ENCODE measurements at places on chromosomes 5 and 9.

DNA sequence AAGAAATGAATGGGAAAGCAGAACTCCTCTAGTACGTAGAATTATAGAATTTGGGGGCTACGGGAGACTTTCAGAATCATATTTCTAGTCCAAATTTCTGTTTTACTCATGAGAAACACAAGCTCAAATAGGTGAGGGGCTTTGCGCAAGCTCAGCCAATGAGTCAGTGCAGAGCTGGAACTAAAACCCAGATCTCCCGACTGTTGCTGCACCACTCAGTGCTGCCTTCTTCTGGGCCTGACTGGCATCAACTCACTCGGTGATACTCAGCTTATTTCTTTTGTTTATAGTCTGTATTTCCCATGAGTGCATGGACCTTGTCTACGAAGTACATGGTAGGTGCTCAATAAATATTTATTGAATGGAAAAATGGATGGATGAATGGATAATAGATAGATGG is 280.2 kb downstream of the CDK5RAP2 start:
- DNase-seq = no peak

DNA sequence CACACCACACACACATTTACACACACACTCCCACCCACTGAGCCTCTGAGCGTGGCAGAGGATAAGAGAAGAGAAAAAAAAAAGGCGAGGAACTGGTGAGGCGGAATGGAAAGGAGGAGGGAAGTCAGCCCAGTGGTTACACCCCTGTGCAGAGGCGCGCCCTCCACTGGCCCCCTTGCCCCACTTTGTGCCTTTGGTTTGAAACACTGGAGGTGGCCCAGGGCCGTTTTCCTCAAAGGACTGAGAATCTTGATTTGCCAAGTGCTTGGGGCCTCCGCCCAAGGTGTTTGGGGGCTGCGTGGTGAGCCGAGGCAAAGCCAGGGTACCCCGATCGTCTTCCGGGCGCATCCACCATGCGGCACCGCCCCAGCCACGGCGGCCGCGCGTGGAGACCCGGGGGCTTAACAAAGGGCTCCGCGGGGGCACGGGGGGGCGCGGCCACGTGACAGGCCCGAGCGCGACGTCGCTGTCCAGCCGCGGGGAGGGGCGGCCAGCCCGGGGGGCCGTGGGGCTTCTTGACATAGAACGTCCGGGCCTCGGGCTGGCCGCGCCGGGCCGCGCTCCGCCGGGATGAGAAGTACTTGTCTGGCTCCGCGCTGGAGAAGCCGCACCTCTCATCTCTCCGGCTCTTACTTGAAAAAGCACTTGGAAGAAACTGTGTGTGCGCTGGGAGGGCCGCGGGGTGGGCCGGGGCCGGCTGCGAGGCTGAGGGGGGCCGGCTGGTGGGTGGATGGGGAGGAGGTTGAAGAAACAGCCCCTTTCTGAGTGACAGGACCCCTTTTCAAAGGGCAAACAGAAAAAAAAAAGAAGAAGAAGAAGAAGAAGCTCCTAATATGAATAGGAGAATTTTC is 21.0 kb downstream of the NR2F1 start:
- DNase-seq = no peak

DNA sequence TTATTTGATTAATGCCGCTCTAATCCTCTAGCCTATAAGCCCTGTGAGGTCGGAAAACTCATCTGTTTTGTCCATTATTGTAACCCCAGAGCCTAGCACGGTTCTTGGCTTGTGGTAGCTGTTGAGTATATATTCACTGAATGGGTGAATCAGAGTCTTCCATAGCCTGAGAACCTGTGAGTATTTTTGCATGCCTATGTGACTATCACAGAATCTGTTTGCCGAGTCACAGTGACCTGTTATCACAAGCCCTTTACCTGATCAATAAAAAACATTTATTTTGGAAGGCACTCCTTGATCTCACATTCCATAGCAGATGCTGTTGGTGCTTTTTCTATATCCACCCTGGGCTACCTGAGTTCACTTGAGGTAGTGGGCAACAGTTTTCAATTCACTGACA is 125.0 kb upstream of the STC2 start:
- DNase-seq = no peak

- DNase-seq = no peak
Measured at GRCh38 chr9:131190191-131190590, 64.8 kb downstream of the NUP214 start.

- no peak for DNase-seq
Measured at GRCh38 chr9:87519461-87519860, 21.8 kb downstream of the DAPK1 start.

- no peak for DNase-seq
Measured at GRCh38 chr5:127820910-127821553, 117.8 kb downstream of the CCDC192 start.

DNA sequence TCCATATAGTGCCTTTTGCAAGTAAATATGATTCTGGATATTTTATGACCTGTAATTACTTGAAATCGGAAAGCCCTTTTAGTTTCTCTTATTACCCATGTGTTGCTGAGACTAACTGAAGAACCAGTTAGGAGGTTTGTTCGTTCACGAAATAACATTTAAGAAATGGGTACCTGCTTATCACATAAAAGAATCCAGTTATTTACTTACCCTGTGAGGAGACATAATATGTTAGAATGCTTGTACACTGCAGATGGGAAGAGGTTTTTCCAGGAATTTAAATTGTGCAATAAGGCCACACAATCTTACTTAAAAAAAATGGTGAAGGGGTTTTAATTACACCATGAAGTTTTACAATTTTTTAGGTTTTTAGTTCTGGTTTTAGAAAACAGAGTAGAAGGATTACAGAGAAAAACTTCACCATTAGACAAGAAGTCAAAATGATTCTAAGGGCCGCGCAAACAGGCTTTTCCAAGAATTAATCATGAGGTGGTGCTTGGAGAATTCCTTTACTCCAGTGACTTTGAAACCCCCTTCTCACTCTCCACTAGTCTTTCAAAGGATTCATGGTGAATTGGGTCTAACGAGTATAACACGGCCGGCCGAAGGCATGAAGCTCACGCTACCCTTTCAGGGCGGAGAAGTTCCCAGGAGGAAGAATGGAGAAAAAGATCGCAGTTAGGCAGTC is 1.1 kb upstream of the PTGER4 start:
- DNase-seq = no peak

- no peak for DNase-seq
Measured at GRCh38 chr5:36723912-36724311, 117.5 kb downstream of the SLC1A3 start.

GRCh38 chr5:132426525-132427138 is 57.1 kb downstream of the SLC22A5 start:
- DNase-seq = peak; percentile 56

GRCh38 chr5:61620699-61621182 is 288.7 kb downstream of the ZSWIM6 start:
- no peak for DNase-seq

- DNase-seq = no peak
Measured at GRCh38 chr5:97936231-97936630, 753.2 kb upstream of the RIOK2 start.

DNA sequence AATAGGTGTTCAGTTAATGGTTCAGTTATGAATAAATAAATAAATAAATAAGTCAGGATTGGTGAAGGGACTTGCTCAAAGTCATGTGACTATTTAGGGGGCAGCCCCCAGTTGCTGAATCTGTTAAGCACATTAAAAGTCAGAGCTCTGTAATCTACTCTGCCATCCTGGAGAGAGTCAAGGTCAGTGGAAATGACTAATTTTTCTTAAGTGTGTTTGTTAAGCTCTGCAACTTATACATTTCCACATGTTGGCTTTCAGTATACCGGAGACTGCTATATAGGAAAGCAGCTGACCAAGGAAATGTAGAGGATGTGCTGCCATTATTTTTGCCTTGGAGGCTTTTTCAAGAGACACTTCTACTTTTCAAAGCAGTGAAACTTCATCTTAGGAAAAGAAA is 57.9 kb downstream of the KIAA1958 start:
- no peak for DNase-seq

GRCh38 chr5:135541807-135542502 is 6.2 kb upstream of the NEUROG1 start:
- no peak for DNase-seq

- no peak for DNase-seq
Measured at GRCh38 chr5:35228310-35228709, 2.0 kb downstream of the PRLR start.

GRCh38 chr5:147391781-147392180 is 118.1 kb downstream of the DPYSL3 start:
- no peak for DNase-seq

DNA sequence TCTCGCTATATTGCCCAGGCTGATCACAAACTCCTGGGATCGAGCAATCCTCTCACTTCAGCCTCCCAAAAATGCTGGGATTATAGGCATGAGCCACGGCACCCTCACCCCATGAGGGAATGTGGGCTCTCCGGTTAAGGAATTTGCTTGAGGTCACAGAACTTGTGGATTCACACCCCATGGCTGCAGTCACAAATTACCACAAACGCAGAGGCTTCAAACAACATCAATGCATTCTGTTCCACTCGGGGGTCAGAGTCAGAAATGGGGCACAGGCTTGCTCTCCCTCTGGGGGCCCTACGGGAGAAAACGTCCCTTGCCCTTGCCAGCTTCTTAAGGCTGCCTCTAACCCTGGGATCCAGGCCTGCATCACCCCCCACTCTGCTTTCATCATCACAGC is 12.2 kb upstream of the SPINK4 start:
- no peak for DNase-seq

- DNase-seq = no peak
Measured at GRCh38 chr5:101942321-101942882, 353.7 kb downstream of the SLCO4C1 start.

GRCh38 chr5:72840041-72840440 is 23.6 kb downstream of the TNPO1 start:
- no peak for DNase-seq

GRCh38 chr9:88922091-88922490 is 69.2 kb upstream of the S1PR3 start:
- peak; percentile 19 for DNase-seq

GRCh38 chr5:63697811-63698210 is 264.4 kb downstream of the HTR1A start:
- DNase-seq = no peak

GRCh38 chr9:78669591-78669990 is 372.7 kb downstream of the PSAT1 start:
- DNase-seq = no peak

All from activated gamma-delta T cell treated with anti-CD3 and anti-CD28 coated beads, Interleukin-2, amount 50 U/mL, for 16 hours (primary cell).